ENCODE measurements at places on chromosomes 7 and 10.
A peak's percentile ranks its signal among the peaks of the same experiment; 100 is the strongest.

DNA sequence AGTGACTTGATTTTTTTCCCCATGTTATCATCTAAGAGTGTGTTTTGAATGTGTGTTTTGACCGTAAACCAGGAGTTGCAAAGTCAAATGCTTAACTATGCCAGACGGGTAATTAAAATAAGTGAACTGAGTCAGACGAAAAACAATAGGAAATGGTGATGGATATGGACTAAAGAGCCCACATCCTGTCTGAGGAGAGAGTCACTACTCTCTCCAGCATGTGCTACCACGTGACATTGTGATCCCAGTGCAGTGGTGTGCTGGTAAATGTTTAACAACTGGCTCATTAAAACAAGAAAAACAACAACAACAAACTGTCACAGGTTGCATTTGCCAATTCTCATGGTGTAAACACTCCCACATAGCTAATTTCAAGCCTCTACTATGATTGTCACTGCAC is 164.3 kb downstream of the SUGCT start:
- peak; percentile 85 for DNase-seq

DNA sequence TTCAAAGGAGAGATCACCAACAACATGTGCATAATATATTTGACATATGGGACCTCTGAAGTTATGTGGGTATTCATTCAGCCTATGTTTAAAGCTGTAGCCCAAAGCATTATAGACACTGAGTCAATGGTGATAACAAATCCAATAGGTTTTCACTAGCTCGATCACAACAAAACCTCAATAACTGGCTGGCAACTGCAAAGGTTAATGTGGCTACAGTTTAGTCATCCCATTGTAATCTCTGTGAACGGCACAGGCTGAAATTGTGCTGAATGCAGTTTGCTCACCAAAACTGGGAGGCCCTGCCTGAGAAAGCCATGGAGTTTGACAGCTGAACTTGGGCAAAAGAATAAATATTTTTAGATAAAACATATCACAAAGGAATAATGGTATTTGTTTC is 152.4 kb upstream of the ADO start:
- peak; percentile 58 for DNase-seq

DNA sequence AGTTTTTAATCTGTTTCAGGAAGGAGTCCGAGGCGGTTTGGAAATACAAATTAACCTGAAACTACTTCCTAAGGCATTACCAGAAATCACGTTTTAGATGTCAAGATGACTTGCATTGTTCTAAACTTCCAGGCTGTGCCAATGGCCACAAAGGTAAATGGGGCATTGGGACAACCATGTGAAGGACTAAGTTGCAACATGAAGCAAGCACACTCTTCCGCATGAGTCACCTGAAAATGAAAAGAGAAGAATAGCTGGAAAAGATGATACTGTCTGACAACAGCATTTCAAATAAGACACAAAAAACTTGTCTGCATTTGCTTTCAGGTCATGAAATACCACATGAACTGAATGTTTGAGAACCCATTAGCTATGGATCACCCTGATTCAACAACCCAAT is 262.1 kb downstream of the AHR start:
- no peak for DNase-seq

- no peak for DNase-seq
Observed at GRCh38 chr7:64876792-64877713, 26.0 kb upstream of the ZNF273 start.

GRCh38 chr7:23533238-23533604 is 1.4 kb upstream of the TRA2A start:
- no peak for DNase-seq

GRCh38 chr7:71334541-71334940 is 202.6 kb downstream of the GALNT17 start:
- DNase-seq, result no peak

GRCh38 chr7:114255404-114255841 is 159.2 kb upstream of the FOXP2 start:
- no peak for DNase-seq

DNA sequence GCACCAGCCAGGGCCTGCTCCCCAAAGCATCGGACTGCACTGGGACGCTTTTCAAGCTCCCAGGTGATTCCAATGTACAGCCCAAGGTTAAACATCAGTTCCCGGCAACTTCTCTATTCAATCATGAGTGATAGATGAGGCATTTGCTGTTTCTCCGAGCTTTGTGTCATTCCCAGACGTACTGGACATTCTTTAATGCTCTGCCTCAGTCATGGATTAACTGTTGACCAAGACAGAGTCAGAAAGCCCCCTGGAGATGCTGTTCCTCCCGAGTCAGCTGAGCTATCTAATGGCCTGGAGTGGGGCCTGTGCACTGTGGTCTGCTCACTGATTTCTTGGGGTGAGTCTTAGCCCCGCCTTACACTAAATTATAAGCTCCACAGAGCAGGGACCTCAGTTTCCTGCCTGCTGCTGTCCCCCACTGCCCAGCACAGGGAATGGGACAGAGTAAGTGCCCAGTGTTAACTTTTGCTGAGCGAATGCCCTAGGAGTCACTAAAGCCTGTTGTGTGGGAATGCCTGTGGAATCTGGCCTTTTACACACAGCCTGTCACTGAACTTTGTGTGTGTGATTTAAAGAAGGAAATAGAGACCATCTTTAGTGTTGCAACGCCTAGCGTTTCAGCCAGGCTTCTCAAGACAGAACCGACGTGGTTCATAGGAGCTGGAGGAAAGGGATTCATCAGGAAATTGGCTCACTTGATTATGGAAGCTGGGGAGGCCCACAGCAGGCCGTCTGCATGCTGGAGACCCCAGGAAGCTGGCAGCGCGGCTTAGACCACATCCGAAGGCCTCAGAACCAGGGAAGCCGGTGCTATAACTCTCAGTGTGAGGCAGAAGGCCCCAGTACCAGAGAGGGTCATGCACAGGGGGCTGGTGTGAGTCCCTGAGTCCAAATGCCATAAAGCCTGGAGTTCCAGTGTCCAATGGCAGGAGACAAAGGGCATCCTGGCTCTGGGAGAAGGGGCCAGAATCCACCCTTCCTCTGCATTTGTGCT is 29.3 kb upstream of the RNF32 start:
- no peak for DNase-seq
